Naive thymus-derived CD4-positive, alpha-beta T cell (primary cell): ENCODE measurements at places on chromosomes 4 and X. TPM values are rescaled to one million over a fixed set of nuclear protein-coding genes. Genes with fewer than 3 reads are reported as not detected.

Gene SYTL5
- total RNA-seq = not detected

DNA sequence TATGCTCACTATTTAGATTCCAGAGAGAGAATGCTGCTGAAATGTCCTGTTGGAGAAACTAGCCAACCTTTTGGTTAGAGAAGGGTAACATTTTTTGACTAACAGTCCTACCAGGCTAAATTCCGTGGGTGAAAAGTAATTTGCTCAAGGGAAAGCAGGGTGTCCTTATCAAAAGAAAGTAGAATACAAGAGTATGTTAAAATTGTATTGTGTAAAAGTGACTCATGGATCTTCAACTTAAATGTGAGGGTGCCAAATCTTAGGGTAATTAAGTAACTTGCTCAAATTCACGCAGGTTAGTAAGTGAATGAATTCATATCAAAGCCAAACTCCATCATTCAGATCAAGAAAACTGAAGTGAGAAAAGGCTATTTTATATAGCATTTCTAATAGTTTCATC lies 81.7 kb downstream of the PCDH7 start:
- H3K4me1 ChIP-seq = no peaks in the 10 kb centered on the region
- no peak for DNase-seq
- H3K4me3 ChIP-seq = no peak overlapping the region
- H3K27me3 ChIP-seq = no peaks in the 10 kb centered on the region
- H3K27ac ChIP-seq = no peak overlapping the region

- H3K27ac ChIP-seq = no peak overlapping the region
- no peak overlapping the region for H3K4me3 ChIP-seq
- H3K27me3 ChIP-seq = no peaks in the 10 kb centered on the region
- no peak for DNase-seq
Observed at GRCh38 chrX:109760209-109760921, 27.3 kb upstream of the ACSL4 start.

DNA sequence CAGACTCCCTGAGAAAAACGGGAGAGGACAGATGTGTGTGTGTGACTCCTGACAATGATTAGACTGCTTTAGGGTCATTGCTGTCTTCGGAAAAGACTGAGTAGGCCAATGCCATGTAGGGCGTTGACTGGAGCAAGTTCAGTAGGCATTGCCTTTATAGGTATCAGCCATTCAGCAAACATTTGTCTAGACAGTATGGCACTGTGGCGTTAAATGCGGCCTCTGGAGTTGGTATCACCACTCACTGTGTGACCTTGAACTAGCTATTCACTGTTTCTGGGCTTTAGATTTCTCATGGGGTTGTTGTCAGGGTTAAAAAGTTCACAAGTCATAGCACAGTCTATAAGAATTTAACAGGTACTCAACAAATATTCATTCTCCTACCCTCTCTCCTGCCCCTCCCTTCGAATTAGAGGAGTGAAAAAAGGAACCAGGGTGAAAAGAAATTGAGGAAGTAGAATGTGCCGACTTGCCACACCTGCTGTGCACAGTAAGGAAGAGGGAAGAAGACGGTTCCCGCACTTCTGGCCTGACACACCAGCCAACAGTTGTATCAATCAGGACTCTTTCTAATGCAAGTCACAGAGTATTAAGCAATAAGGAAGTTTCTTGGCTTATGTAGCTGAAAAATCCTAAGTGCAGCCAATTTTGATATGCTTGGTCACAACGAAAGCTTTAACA lies 83.2 kb upstream of the PLAC8 start:
- H3K36me3 ChIP-seq = no peaks in the 10 kb centered on the region
- H3K27me3 ChIP-seq = no peaks in the 10 kb centered on the region
- no peak overlapping the region for H3K27ac ChIP-seq
- DNase-seq = no peak
- no peak overlapping the region for H3K4me3 ChIP-seq

DNA sequence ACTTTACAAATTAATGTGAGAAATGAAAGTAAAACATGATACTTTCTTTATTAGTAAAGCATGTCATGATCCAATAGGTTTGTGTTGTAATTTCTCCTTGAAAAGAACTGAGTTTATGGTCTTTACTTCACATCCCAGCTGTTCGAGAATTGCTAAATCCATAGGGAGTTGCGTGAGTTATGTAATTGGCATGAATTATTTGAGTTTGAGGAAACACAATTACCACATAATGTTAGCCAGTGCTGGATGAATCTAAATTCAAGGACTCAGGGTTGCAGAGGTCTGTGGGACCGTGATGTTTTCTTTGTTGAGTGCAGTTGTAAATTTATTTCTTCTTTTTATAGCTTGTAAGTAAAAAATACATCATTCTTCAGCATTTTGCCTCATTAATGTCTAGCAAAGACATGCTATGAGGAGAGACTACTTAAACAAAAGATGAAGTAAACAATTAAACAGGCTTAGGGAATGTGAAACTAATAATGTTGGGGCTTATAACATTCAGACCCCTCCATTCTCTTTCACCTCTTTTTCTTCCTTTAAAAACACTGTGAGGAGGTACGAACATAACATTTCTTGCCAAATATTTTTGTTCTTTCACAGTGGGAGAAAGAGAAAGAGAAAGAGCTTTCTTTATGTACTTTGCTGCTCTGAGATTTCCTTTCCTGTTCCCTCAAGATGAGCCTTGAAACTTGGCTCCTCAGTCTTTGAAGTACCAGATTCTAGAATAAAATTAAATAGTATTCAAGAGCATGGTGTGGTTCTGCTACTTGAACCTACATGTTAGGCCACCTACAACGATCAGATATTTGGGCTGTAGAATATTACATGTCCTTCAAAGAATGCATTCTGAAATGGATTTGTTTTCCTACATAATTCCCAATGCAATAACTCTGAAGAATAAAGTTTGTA lies 159.6 kb upstream of the ANK2 start:
- H3K4me3 ChIP-seq = no peak overlapping the region
- no peaks in the 10 kb centered on the region for H3K27me3 ChIP-seq

- H3K4me1 ChIP-seq = no peaks in the 10 kb centered on the region
- no peaks in the 10 kb centered on the region for H3K36me3 ChIP-seq
- no peak for DNase-seq
- no peaks in the 10 kb centered on the region for H3K27me3 ChIP-seq
- H3K27ac ChIP-seq = no peak overlapping the region
Observed at GRCh38 chrX:9310616-9311015, 154.2 kb upstream of the TBL1X start.

DNA sequence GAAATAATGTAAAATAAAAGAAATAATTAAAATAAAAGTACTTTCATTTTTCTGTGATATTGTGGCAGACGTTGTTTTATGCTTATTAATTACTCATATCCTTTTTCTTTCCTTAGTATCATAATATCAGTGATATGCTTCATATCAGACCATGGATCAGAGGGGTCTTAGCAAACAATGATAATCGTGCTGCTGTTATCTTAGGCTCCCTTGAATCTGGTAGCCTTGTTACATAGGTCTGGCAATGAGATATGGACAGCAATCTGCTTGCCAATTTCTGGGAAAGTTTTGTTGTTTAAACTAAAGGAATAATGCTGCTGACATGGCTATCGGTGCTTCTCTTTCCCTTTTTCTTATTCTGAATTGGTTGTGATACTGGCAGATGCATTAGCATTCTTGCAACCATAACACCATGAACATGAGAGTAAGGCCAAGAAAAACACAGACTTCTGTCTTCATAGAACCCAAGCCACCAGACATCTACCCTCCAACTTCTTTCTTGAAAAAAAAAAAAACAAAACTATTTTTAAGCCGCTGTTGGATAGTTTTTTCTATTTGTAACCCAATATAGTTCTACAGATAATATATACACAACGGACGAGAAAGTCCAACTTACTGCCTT lies 16.4 kb downstream of the EPHA5 start:
- H3K36me3 ChIP-seq = no peaks in the 10 kb centered on the region
- H3K4me1 ChIP-seq = no peaks in the 10 kb centered on the region
- H3K4me3 ChIP-seq = no peak overlapping the region
- DNase-seq = no peak

GRCh38 chrX:105265093-105265492 lies 44.6 kb upstream of the TEX13A start:
- no peak overlapping the region for H3K4me3 ChIP-seq
- DNase-seq = no peak
- no peaks in the 10 kb centered on the region for H3K27me3 ChIP-seq
- H3K4me1 ChIP-seq = no peaks in the 10 kb centered on the region
- no peaks in the 10 kb centered on the region for H3K36me3 ChIP-seq

- H3K4me1 ChIP-seq = no peaks in the 10 kb centered on the region
- no peak overlapping the region for H3K4me3 ChIP-seq
- H3K36me3 ChIP-seq = no peaks in the 10 kb centered on the region
- no peaks in the 10 kb centered on the region for H3K27me3 ChIP-seq
- DNase-seq = no peak
Observed at GRCh38 chr4:78565971-78566372, 14.4 kb downstream of the ANXA3 start.
